Left hindlimb (tissue), 1 donor: ENCODE measurements at places on chromosomes 12 and 14.

- no peak for DNase-seq
Measured at GRCh38 chr12:15829949-15830348, 40.8 kb upstream of the EPS8 start.

DNA sequence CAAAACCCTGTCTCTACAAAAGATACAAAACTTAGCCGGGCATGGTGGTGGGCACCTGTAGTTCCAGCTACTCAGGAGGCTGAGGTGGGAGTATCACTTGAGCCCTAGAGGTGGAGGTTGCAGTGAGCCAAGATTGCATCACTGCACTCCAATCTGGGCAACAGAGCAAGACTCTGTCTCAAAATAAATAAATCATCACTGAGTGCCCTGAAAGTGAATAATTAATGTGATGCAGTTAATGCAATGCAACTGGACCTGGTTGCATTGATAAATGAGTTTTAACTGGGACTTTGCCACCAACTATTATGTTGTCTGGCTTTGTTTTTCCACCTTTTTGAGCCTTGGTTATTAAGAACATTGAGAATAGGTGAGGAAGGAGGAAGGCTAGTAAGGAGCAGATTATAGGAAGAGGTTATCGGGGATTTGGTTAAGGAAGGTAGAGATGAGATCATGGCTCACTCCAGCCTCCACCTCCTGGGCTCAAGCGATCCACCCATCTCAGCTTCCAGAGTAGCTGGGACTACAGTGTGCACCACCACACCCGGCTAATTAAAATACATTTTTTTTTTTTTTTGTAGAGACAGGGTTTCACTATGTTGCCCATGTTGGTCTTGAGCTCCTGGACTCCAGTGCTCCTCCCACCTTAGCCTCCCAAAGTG lies 8.0 kb downstream of the BORCS5 start:
- DNase-seq = no peak

DNA sequence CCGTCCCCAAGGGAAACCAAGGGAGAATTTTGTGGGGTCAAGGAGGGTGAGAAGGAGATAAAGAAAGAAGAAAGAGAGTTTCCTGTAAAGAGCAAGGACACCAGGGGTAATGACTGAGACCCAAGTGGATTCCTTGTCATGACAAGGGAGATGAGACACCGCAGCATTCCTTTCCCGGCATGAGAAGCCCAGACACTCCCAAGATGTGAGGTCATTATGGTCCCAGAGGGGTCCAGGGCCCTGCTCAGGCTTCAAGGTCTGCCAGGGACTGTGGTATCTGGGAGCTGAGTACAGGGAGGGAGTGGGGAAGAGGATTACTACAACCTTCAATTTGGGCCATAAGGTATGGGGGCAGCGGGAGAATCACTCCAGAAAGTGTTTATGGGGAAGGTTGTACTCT lies 58.1 kb downstream of the SPTB start:
- DNase-seq = no peak

DNA sequence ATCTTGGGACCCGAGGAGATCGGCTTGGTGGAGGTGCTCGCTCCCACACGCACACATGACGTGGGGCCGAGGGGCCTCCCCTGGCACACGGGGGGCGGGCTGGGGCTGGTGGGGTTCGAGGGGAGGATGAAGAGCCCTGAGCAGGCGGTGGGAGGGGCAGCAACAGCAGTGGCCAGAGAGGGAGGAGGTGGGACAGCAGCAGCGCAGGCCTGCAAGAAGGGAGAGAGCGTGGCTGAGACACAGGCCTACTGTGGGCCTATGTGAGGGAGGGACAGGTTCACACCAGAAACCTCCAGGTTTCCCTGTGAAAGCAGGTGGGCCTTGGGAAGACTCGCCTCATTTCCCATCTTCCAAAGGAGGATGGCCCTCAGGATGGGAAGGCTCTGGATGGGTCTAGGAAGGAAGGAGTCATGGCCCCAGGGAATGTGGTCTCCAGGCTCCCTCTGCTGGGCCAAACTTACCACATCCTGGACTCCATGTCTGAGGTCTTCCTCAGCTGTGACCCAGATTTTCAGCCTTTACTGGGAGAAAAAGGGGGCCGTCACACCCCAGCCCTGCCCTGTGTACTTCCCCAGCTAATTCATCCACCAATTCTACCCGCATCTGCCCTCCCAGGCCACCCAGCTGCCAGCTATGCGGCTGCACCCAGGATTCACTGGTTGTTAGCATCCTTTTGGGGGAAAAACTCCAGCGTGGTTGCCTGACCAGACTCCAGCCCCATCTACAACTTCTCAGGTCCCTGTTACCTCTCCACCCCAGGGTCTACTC lies 2.8 kb downstream of the PIANP start:
- no peak for DNase-seq

- no peak for DNase-seq
Measured at GRCh38 chr12:50620109-50620977, 115.6 kb downstream of the DIP2B start.

DNA sequence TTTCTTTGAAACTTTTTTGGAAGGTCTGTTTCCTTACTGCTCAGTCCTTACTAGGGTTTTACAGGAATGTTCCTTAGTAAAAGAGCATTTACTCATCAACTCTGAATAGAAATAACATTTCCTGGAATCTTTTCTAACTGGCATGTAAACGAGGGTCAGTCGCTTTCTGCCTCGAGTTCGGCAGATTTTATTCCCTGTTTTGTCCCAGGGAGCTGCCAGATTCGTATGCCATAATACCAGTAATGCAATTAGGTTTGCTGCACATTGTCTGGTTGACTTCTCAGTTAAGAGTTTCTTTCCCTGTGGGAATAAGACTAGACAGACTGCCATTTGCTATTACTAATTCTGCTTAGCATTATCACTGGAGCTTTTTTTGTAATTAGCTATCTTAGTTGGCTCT lies 91.9 kb downstream of the VRK1 start:
- no peak for DNase-seq

GRCh38 chr12:42172441-42173210 lies 28.0 kb upstream of the GXYLT1 start:
- DNase-seq = no peak

DNA sequence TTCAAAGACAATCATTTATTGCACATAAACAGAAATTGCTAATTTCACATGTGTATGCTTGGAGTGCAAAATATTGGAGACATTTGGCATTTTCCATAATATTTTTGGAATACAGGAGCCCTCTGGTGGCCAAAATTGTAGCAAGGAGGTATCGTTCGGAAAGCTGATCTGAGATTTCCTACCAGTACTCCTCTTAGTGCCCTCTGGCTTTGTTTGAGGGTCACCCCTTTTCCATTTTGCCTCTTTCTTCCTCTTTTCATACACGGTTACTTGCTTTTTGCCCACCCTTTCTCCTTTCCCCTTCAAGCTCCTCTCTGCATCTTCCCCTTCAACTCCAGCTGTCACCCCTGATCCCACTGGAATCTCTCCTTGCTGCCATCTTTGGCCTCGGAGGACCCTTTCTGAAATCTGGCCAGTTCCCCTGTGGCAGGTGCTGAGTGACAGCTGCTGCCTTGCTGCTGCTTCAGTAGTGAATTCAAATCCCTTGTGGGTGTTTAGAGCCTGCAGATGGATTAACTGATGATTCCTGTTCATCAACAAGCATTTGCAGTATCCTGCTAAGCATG lies 164.6 kb upstream of the PARP11 start:
- DNase-seq = peak; percentile 64

DNA sequence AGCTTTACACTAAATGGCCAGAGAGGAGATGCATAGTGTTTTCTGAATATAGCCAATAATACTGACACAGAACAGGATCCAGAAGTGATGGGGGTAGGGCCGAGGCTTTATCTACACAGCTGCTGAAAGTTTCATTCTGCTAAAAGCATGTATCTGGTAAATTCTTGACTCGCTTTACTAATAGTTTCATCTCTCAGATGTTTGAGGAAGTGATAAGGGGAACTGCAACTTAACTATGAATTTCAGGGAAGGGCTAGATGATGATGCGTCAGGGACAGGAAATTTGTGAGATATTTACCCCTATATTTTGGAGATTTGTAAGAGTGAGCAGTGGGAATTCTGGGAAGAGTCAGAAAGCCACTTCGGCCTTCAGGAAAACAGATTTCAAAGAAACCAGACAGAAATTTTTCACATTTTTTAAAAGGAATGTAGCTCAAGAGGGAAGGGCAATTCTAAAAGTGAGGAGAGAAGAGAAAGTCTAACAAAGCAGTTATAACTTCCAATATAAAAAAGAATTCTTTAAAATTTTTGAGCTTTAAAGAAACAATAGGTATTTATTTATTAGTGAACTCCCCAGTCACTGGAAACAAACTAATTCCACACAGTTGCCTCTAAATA lies 243.1 kb downstream of the BCAT1 start:
- DNase-seq = no peak

DNA sequence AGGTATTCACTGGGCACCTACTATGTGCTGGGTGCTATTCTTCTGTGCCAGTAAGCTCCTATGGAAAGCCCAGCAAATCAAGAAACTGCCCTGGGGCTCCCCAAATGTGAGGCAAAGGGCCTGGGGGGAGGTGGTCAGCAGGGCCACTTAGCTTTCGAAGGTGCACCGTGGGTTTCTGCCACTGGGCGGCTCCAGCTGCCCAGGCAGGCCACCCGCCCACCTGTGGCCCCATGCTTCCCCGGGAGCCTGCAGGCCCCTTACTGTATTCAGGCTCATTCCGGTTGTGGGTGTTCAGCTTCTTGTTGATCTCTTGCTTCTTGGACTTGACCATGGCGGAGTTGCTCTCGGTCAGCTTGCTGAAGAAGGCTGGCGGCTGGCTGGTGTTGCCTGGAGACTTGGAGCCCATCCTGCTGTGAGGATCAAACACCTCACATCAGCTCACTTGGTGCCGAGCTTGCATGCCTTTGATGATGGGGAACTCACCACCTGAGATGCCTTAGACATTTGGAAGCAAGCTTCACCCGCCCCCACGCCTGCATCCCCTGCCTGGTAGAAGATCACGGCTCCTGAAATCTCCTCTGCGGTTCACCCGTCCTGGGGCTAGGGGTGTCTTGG lies 37.3 kb downstream of the RFLNA start:
- DNase-seq = no peak

- DNase-seq = no peak
Measured at GRCh38 chr12:21934173-21934572, 7.1 kb downstream of the ABCC9 start.

DNA sequence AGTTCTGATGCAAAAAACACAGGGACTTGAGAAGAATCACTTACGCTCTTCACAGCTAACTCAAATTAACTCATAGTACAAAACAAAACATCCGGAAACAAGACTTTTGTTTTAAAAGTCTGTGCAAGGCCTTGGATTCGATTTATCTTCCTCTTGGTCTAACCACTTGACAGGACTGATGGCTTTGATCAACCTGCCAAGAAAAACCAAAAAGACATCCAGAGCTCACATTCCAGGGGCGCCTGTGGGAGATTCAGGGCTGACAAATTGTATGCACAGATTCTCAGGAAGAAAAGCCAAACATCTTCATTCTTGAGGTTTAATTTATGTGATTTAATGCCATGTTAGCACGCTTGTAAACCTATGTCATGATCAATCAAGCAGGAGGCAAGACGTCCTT lies 129.1 kb upstream of the TMCC3 start:
- DNase-seq = no peak
